ENCODE measurements at places on chromosomes 7 and 10.

- no peak for DNase-seq
Observed at GRCh38 chr7:94195201-94195600, 191.0 kb upstream of the BET1 start.

DNA sequence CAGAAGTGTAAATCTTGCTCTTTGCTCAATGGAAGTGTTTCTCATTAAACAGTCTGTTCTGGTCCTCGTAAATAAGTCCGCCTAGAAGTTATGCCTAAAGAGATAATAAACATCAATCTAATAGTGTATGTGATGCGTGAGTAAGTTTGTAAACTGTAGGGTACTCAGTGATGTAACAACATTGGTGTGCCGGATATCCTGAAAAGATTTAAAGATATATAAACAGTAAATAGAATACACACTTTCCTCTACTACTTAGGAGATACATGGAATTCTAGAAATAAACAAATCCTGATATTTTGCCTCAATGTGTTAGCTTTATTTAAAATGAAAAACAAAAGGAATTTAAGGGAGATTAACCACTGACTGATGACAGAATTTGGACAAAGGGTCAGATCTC is 123.5 kb downstream of the AHR start:
- DNase-seq, result no peak

- no peak for DNase-seq
Observed at GRCh38 chr10:71848325-71849275, 2.5 kb downstream of the PSAP start.

DNA sequence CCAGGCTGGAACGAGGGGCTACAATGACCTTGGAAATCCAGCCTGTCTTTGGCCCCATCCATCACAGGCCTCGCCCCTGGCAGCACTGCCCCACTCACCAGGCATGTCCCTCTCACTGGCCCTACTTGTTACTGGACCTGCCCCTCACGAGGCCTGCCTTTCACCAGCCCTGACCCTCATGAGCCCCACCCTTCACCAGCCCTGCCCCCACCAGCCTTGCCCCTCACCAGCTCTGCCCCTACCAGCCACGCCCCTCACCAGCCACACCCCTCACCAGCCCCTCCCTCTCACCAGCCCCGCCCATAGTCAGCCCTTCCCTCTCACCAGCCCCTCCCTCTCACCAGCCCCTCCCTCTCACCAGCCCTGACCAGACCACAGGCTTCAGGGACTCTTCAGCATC is 57.8 kb downstream of the COL26A1 start:
- DNase-seq, result no peak

GRCh38 chr10:119339109-119339508 is 131.7 kb downstream of the GRK5 start:
- no peak for DNase-seq

- DNase-seq, result no peak
Observed at GRCh38 chr7:16929146-16929762, 47.5 kb upstream of the AGR3 start.

- DNase-seq, result peak; percentile 68
Observed at GRCh38 chr7:152436111-152436930, 518 bp upstream of the KMT2C start.

GRCh38 chr10:93211991-93212390 is 138.3 kb downstream of the CYP26A1 start:
- no peak for DNase-seq

DNA sequence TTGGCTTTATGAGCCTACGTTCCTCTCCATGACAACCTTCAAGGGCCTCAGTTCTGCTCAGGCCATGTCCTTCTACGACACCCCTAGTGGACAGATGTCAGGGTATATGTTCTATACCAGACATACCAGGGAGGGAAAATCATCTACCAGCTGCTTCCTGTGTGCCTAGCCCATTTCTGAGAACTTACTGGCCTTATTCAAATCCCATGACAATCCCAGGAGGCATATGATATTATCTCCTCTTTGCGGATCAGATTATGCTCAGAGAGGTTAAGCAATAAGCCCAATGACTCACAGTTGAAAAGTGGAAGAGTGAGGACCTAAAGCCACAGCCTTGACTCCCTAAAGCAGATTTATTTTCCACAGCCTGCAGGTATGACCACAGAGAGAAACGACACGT is 139.3 kb downstream of the GLI3 start:
- DNase-seq, result no peak

DNA sequence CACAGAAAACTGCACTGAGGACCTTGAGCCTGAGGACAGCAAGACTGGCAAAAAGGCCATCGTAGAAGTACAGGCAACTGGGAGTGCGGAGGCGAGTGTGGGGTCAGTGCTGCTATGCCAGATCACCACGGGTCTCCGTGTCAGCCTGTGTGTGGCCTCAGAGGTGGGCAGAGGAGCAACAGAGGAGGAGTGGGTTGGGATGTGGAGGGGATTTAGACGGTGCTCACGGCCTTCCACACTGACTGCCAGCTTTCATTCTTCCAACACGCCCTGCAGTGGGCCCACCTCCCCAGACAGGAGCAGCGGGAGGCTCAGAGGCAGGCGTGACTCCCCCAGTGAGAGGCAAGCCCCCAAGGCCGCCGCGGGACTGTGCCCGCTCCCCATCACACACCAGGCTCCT is 17.0 kb upstream of the ZMIZ1 start:
- no peak for DNase-seq

DNA sequence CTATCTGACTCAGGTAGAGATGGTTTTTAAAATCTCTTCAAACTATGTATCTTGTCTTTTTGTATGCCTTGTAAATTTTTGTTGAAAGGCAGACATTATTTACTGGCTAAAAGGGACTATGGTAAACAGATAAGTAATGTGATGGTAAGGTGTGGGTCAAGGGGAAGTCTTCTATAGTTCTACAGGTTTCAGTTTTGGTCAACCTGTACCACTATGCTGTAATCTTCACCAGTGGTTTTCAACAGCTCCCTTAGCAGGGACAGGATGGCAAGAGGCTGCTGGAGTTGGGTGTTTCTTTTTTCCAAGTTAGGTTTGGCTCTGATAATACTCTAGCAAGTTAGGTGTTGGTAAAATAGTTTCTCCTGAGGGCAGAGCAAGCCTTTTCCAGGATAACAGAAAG is 32.7 kb upstream of the FZD8 start:
- DNase-seq, result no peak
